ENCODE measurements at places on chromosomes 7 and 10.
A peak's percentile ranks its signal among the peaks of the same experiment; 100 is the strongest.

DNA sequence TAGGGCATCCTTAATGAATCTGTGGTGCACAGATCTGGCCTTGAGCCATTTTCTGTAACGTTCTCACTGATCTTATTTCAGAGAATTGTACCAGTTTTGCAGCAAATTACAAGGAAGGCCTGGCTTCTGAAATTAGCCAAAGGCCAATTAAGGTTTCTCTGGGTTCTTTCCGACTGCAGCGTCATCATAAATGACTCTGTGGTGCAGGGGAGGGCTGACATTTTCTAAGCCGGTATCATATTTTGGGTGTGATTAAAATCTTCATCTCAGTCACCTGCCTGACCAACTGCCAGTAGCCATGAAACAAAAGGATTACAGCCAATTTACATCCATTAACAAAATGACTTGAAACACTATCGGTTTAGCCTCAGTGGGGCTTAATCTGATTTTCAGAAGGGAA is 363.7 kb downstream of the ADRA2A start:
- DNase-seq = no peak

GRCh38 chr7:156963472-156963871 is 14.0 kb downstream of the NOM1 start:
- no peak for DNase-seq

DNA sequence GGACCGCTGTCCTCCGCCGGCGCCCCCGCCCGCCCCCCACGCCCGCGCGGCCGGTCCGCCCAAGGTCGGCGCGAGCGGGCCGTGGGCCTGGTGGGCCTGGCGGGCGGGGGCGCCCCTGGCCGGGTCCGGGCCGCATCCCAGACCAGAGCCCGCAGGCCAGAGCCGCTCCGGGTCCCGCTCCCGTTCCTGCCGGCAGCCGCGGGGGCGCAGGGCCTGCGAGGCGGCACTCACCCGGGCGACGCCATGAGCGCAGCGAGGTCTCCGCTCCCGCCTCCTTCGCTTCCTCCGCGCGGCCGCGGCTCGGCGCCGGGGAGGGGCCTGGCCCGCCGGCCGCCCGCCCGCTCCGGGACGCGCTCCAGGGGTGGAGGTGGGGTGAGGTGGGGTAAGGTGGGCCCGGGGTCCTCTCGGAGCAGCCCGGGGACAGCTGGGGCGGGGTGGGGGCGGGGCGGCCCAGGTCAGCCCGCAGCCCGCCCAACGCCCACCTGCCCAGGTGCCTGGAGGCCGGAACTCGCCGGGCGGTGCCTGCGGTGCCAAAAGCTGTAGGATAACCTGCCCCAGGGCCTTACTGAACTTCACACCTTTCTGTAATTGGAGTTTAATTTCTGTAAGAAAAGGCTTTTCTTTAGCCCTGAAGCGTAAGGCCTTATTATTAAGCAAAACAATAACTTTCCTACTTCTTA is at the start of gene URGCP:
URGCP (minus strand) TSS at position 266 of the 680 bp plus-strand sequence; CDS start at position 245, 21 bp downstream.
- DNase-seq = peak; percentile 32

- no peak for DNase-seq
Measured at GRCh38 chr10:119597405-119598186, 832 bp upstream of the TIAL1 start.

- no peak for DNase-seq
Measured at GRCh38 chr7:85306115-85306514, 119.3 kb upstream of the SEMA3D start.

- DNase-seq = no peak
Measured at GRCh38 chr10:22319547-22319979, 1.3 kb upstream of the BMI1 start.

DNA sequence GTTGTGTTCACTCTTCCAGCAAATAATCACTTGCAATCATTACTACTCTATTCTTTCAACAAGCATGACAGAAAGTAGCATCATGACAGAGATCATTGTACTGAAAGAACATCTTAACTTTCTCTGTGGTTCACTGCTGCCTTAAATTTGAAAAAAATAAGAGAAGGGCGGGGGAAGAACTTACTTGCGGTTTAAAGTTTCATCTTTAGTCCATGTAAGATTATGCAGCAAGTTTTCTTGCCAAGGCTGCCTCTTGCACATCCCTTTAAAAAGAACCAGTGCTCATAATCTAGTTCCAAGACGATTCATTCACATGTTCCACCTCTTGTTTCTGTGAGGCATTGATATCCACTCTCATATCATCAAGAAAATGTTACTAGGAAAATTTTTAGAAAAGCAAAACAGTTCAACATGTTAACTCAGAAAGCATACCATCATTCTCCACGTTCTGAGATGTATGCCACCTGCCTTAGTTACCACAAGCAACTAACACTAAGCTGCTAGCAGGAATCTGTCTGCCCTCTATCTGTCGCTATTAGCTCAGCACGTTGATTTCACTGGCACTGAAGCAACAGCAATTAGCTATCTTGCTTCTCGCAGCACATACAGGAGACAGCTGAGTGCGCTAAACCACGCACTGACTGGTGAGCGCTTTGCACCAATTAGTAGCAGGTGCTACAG is at the start of gene PCDH15:
PCDH15 (minus strand) TSS at position 491 of the 681 bp plus-strand sequence. CDS start 136,969 bp downstream, outside the sequence.
- no peak for DNase-seq

GRCh38 chr7:42945821-42946626 is 13.8 kb downstream of the MRPL32 start:
- no peak for DNase-seq

DNA sequence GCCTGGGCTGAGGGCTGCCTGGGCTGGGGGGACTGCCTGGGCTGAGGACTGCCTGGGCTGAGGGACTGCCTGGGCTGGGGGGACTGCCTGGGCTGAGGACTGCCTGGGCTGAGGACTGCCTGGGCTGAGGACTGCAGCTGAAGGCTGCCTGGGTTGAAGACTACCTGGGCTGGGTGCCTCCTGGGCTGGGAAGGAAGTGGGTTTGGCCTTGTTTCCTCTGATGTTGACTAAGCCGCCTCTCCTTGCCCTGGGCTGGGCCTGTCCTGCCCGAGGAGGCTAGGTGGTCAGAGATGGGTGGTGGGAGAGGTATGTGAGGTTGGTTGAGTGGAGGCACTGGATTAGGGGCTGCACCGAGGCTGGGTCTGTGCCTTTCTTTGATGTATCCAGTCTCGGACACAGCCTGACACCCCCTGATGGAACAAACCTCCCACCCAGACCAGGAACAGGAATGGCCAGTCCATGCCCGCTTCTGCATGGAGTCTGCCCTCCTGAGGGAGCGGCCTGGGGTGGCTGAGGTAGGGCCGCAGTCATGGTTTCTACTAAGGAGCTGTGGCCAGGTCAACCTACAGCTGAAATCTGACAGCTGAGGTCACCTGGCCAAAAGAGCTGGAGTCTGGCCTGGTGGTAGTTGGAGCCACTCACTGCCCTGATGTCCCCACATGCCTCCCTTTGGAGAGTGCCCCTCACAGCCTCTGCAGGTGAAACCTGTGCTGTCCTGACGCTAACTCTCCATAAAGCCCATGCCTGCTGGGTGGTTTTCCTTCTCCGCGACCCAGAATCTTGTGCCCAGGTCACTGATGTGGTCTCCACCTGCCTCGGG is 22.3 kb downstream of the SCART1 start:
- no peak for DNase-seq

- DNase-seq = no peak
Measured at GRCh38 chr7:101535351-101535751, 93.7 kb downstream of the MYL10 start.

DNA sequence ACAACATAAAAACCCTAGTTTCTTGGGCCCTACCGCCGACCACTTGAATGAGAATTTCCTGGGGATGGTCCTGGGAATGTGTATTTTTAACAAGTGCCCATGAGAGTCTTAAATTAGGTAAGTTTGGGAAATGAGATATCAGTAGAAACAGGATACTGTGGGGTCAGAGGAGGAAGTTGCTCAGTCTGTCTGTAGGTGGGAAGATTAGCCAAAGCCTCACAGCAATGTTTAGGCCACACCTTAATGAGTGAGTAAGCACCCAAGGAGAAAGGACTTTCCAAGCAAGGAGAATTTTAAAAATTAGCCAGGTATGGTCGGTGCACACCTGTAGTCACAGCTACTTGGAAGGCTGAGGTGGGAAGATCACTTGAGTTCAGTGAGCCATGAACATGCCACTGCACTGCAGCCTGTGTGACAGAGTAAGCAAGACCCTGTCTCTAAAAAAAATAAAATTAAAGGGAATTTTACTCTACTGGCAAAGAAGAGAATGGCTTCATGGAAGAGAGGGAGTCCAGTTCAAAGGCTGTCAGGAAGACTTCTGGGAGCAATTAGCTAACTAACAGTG is 31.9 kb downstream of the PAPSS2 start:
- no peak for DNase-seq

DNA sequence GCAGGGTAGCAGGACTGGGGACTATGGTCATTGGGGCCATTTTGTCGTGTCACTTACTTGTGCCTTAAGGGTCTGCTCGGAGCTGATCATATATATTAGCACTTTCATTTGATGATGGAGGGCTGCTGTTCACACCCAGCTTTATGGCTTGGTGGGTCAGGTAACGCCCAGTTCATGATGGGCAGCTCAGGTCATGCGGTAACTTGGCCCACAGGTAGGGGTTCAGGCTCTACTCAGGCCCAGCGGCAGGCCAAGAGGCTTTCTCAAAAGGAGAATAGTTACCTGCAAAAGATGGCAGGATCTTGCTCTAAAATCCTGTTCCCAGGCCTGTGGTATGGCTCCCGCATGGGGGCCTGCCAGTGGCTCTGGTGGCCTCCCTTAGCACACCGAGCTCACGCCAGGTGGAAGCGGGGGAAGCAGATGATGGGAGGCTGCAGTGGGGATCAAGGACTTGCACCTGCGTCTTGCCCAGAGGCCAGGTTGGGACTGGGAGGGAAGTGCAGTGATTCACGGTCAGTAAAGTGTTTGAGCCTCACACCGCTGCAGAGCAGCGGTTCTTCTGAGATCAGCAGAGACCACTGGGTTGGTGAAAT is 109.5 kb downstream of the ADCY1 start:
- no peak for DNase-seq

- DNase-seq = no peak
Measured at GRCh38 chr10:121355161-121355560, 243.1 kb downstream of the FGFR2 start.

GRCh38 chr10:99628923-99629624 is 8.8 kb upstream of the SLC25A28 start:
- DNase-seq = no peak

DNA sequence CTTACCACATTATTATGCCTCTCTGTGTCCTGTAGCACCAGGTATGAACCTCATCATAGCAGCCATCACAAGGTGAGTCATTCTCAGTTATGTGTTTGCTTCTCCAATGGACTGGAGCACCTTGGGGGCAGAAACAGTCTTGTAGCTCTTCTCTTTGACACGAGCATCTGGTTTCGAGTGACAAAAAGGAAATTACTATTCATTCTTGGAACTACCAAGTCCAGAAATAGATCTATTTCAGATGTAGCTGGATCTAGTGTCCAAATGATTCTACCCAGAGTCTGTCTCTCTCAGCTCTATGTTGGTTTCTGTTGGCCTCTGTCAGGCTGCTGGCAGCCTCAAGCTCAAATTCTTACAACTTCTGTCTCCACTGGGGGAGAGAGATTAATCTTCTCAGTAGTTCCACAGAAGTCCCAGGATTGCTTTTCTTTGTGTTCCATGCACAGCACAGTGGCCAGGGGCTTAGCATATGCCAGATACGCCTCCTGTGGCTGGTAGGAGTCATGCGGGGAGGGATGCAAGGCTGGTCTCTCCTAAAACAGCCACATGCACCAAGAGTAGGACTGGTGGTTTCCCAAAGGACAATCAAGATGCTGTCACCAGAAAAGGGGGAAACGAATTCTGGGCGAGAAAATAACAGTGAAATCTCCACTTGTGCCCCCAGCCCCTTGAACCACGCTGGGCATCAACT is 37.2 kb upstream of the PAPSS2 start:
- no peak for DNase-seq

DNA sequence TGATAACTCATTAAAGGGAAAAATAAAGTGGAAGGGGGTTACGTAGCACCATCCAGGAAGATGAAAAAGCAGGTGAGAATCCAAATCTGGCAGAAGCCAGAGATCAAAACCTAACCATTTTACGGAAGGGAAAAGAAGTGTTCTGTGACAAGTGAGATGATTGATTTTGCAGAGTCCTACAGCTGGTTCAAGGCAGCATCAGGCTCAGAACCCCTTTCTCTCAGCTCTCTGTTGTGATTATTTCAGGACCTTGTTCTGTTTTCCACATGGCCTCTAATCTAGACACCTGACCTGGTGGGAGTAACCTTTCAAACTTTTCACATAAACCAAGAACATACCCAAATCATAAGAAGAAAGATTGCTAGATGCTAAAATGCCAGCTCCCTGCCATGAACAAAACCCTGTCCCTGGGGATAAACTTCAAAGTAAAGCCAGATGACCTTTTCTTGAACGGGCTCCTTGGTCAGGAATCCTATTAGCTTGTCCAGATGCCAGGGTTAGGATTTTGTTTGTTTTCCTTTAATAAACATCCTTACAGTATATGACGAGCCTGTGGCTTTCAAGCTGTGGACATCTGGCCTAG is 5.9 kb downstream of the DUSP5 start:
- no peak for DNase-seq

DNA sequence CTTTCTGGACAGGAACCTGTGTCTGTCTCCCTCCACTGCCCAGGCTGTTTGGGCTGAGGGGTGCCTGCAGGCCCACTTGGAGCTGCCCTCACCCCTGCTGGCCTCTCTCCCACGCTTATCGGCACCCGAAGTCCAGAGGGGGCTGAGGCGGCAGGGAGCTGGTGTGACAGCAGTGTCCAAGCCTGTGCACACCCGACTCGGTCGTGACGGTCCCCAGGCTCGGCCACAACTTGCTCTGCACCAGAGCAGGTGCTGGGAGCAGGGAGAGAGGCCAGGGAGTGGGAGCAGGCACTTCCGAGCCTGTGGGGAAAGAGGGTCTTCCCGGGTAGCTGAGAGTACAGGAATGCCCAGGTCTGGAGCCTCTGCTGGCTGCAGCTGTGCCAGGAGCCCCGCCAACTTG is 23.0 kb downstream of the INPP5F start:
- no peak for DNase-seq

GRCh38 chr7:24723178-24723530 is 34.1 kb downstream of the GSDME start:
- no peak for DNase-seq

GRCh38 chr7:155733582-155734444 is 78.5 kb downstream of the SHH start:
- DNase-seq = no peak

DNA sequence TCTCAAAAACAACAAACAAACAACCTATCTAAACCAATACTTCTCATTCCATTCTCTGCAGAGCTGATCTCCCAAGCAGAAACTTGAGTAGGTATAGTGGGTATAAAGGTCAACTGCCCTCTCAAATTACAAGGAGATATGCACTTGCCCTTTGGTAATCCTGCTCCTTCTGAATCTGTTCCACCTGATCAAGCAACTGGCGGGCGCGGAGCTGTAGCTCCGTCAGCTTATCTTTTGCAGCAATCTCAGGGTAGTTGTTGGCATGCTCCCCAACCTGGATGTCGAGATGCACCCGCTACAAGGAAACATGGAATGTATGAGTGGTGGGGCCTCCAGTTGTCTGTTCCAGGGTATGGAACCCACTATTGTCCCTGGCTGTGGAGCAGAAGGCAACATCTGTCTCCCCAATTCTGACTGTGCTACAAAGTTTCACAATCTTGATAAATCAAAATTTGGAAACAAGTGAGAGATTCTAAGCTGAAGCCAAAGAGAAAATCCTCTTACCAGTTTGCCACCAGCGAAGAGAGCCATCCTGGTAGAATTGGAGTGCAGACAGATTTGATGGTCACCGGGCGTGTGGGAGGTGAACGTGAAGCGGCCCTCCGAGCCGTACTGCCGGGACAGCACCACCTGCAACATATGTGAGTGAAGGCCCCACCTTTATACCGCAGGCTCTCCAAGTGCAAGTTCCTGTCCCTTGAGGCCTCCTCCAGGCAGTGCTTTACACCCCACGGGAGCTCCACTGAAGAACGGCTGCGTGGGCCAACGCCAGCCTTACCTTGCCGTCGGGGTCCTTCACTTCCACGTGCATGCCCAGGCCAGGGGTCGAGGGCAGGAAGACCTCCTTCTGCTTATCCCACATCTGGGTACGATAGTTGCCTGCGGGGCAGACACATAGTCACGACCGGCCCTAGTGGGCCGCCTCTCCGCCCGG is 819 bp downstream of the TMED4 start:
- no peak for DNase-seq
